ENCODE measurements at places on chromosomes 4 and X.

DNA sequence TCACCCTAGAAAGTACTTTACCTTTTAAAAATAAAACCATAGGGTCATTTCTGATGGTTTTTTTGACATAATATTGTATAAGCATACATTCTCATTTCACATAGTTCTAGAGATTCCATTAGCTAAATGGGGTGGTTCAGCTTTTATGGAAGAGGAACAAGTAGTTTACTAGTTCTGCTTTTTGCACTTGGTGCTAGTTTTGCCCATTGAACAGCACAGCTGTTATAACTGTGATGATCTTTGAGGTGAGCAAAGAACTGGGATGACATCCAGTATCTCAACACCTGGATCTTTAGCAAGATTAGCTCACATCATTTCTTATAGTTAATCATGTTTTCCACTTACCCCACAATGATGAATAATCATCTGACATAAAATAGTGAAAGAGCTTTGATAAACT lies 40.9 kb downstream of the MOB1B start:
- DNase-seq: no peak

DNA sequence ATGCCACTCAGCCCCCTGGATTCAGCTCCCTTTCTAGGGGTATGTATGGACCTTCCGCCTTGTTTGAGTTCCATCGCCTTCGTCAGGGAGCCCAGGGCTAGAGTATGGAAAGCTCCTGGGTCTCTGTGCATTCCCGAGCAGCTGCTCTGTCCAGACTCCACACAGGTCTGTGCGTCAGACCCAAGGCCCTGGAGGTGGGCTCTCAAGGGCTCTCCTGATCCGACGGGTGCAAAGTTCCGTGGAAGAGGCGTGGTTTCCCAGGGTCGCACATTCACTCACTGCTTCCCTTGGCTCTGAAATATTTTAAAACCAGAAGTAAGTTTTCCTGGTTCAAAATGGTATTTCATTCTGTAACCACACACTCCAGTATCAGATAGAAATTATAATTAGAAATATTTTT lies 863.2 kb downstream of the TRIML1 start:
- no peak for DNase-seq

DNA sequence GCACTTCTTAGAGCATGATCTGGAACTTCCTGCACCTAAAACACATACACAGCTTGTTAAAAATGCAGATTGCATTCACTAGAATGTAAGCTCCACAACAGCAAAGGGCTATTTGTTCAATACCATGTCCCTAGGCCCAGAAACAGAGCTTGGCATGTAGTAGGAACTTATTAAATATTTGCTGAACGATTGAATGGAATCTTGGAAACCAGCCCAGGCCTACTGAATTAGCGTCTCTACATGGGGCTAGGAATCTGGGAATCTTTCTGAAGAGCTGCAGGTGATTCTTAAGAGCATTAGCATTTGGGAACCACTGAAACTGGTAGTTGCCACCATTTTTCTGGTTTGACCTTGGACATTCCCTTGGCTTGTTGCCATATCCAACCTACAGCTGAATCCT lies 234.1 kb downstream of the STIM2 start:
- no peak for DNase-seq

GRCh38 chrX:139560221-139560620 lies 29.7 kb downstream of the F9 start:
- no peak for DNase-seq

DNA sequence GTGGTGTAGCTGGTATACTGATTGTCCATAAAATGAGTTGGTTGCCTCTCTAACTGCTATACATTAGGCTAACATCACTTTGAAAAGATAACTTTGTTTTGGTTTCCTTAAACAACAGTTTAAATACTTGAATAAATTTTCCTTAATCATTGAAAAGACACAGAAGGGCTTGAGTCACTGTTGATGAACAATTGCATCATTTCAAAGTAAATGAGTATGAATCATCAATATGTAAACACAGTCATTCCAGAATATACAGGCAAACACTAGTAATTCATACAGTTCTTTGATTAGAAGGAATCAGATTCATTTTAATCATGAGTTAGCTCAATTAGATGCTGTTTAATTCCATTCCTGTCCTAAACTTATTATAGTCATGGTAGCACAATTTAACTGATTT lies 160.6 kb downstream of the AFF2 start:
- DNase-seq: no peak

GRCh38 chrX:29397506-29397905 lies 810.3 kb downstream of the IL1RAPL1 start:
- no peak for DNase-seq

GRCh38 chr4:89954906-89955695 lies 60.4 kb downstream of the MMRN1 start:
- no peak for DNase-seq

- no peak for DNase-seq
Observed at GRCh38 chr4:165293927-165294649, 33.4 kb upstream of the MSMO1 start.

DNA sequence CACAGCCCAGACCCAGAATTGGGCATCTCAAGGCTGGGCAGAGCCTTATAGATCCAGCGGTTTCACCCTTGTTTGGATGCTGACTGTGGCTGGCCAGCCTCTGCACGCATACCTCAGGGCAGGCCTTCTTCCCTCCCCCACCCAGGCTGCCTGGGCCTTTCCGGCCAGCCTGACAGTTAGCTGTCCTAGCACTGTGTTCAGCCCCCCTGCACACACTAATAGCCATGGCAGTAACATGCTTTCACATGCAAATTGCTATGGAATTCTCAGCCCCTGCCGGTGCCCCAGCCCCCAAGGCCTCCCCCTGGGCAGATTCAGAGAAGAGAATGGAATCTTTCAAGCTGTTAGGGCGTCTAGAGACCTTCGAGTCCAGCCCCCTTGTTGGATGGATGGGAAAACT lies 17.7 kb downstream of the EFNB1 start:
- DNase-seq: no peak

DNA sequence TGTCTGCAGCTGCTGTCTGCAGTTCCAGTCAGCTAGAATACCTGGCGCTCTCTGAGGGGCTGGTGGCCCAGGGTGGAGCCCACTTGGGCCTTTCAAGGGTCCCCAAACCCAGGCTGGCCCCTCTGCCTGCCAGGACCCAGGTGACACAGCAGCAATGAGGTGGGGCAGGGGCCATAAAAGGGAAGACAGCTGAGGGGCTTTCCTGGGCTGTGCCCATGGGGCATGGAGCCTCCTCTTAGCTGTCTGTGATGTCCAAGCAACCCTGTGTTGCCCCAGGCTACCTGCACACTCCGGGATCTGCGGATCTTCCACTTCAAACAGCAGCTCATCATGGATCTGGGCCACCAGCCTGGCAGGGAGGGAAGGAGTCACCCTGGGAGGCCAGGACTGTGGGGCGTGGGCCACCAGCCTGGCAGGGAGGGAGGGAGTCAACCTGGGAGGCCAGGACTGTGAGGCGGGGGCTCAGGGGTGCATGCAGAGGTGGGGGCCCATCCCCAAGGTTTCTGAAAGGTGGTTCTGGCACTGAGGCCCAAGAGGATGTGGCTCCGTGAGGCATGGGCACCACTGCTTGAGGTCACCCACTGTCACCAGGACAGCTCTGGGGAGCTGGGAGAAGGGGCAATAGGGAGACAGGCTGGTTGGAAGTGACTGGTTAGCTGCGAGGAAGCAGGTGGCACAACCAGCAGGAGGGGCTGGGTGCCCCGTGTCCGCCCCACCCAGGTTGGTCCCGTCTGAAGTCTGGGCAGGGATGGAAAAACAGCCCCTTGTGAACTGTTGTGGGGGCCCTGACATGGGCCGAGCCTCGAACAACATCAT lies 16.3 kb downstream of the NAT8L start:
- DNase-seq: no peak

DNA sequence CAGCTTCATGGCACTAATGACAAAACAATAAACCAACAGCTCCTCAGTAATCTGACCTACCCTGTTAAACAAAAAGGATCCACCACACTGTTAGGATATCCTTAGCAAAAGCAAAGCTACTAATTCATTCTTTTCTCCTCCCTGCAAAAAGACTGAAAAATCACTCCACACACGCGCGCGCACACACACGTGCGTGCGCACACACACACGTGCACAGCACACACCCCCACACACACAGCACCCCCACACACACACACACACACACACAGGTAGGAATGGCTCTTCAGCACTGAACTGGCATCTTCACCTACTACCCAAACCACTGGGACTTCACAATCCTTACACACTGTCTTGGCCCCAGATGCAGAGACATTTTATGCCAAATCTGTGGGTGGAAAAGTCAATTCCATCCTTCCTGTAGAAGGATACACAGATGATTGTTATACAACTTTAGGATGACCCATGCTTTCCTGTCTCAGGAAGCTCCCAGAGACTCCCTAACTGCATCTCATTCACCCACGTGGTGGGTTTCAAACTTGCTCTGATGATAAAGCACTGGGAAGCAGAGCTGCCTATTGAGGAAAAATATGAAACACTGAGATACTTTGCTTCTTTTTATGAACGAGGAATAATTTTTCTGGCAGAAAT lies 102.5 kb downstream of the TSPAN5 start:
- no peak for DNase-seq

DNA sequence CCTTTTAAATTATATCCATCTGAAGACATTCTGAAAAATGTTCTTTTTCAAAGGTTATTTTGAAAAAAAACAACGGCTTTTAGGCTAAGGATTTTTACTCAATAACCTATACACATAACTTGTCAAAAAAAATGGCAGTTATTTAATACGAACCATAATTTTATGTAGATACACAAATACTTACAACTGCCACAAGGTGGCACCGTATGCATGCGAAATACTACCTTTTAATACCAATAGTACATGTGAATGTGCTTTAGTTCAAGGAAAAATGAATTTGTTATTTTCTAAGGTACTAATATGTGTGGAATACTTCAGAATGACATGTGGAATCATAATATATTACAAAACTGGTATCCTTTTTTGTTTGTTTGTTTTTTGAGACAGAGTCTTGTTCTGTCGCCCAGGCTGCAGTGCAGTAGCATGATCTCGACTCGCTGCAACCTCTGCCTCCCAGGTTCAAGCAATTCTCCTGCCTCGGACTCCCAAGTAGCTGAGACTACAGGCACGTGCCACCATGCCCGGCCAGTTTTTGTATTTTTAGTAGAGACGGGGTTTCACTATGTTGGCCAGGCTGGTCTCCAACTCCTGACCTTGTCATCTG lies 4.6 kb upstream of the MAD2L1 start:
- DNase-seq: peak; percentile 43

- DNase-seq: no peak
Observed at GRCh38 chr4:180696460-180697092, 1546.6 kb upstream of the TENM3 start.

GRCh38 chr4:145880355-145880960 lies 58.2 kb downstream of the ZNF827 start:
- no peak for DNase-seq
